Activated naive CD4-positive, alpha-beta T cell treated with Interleukin-2 at 50 U/mL for 16 hours (primary cell): ENCODE measurements at places on chromosomes 2 and 18.
A peak's percentile ranks its signal among the peaks of the same experiment; 100 is the strongest.

DNA sequence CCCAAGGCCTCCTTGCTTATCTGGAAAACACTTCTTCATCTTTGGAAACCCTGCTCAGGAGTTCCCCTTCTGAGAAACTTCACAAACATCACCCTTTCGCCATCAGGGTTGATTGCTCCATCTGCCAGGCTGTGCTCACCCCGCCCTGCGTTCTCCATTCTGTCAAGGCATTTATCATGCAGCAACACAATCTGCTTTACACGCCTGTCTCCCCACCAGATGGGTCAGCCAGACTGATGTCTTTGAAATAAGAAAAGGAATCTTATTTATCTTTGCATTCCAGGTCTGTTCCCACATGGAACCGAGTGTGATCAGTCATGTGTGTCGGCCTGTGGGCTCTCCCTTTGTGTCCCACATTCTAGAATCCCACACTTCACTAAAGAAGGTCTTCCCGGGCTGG lies 110.0 kb upstream of the ARL4C start:
- no peak for DNase-seq

GRCh38 chr2:206716623-206717022 lies 1.6 kb downstream of the DYTN start:
- DNase-seq: no peak

GRCh38 chr2:234368861-234369261 lies 128.0 kb downstream of the ARL4C start:
- peak; percentile 44 for DNase-seq

GRCh38 chr18:23068570-23069310 lies 66.5 kb upstream of the CABLES1 start:
- DNase-seq: no peak

DNA sequence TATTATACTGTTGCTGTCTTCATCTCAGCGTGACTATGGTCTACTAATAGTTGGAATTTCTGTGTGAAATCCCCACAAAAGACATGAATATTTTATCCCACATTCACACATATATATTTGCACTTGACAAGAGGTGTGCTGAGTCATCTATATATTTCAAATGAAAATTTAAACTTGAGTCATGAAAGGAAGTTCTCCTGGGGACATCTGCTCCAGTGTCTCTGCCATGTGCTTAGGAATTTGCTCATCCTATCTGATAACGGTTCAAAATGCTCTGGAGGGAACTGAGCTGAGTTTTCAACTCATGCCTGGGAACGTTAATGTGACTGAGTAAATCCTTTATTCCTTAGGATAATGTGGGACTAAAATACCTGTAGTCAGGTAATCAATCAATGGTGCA lies 326.2 kb upstream of the MEX3C start:
- no peak for DNase-seq

- no peak for DNase-seq
Measured at GRCh38 chr2:188328419-188328818, 36.7 kb downstream of the GULP1 start.

DNA sequence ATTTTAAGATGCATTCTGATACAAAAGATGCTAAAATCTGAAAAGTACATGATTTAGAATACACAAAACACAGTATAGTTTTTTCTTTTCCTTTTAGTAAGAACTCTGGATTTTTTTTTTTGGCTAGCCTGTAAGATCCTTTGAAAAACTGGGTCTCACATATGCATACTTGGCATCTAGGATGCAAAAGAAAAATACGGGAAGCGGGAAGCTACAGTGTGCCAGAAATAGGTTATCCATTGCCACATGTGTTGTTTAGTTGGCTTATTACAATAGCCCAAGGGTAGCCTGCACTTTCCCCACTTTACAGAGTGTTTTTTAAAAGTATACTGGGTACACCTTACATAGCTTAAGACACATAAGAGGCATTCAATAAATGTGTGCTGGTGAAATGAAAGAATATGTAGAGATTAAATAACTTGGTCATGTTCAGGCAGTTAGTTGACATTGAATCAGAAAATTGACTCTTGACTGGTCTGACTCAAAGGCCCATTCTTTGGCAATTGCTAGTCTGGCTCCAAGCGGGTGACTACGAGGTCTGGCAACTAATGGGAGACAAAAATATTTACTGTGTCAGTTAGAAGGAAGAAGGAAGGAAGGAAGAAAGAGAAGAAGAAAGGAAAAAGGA lies 286.8 kb upstream of the TRIB2 start:
- DNase-seq: no peak

DNA sequence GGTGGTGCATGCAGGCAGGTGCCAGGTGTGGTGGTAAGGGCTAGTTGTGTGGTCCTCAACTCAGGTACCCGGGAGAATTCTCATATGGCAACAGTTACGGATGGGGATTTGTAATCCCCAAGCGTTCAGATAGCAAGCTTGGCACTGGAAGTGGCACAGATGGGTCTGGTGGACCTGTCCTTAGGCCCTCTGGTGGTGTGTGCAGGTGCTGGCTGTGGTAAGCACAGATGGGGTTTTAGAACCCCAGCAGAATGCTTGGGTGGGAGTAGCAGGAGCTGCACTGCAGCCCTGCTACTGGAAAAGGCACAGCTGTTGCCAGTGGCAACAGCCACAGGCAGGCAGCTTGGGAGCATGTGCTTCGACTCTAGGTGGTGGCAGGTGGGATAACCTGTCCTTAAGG lies 948.2 kb upstream of the FAM98A start:
- no peak for DNase-seq
